ENCODE measurements at places on chromosomes 11 and 22.

DNA sequence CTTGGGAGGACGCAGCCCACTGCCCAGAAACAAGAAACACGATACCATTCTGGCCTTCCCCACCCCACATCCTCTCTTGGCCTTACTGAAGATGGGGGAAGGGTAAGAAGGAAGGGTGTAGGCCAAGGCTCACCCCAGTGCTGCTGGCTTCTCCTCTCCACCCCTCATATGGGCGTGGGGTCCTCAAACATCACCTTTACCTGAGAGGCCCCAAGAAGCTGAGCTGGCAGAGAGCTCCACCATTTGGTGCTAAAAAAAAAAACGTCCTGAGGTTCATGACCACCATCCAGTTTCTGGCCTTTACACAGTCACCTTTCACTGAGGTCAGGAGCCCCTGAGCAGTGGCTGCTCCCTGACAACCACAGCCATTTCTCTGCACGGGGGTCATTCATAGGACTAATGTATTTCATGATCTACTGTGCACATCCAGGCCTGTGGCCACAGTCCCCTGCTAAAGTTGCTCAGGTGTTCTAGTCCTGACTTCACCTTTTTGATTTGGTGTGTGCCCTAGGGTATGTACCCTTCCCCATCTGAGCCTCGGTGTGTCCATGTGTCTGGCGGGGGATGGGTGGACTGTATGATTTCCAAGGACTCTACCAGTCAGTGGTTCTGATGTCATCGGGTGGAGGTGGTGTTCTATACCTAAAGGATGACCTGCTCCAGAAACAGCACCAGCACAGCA lies 15.1 kb downstream of the RHOG start:
- no peak for DNase-seq

GRCh38 chr11:121582296-121582695 lies 129.5 kb upstream of the SORL1-AS1 start:
- DNase-seq: no peak

GRCh38 chr11:73907191-73907590 lies 30.4 kb downstream of the PAAF1 start:
- no peak for DNase-seq

GRCh38 chr22:44658311-44658953 lies 43.6 kb upstream of the PRR5 start:
- no peak for DNase-seq

- no peak for DNase-seq
Measured at GRCh38 chr11:72343006-72343756, 91.2 kb downstream of the CLPB start.

All from effector memory CD8-positive, alpha-beta T cell (primary cell).